ENCODE measurements at places on chromosomes 1 and 21.

DNA sequence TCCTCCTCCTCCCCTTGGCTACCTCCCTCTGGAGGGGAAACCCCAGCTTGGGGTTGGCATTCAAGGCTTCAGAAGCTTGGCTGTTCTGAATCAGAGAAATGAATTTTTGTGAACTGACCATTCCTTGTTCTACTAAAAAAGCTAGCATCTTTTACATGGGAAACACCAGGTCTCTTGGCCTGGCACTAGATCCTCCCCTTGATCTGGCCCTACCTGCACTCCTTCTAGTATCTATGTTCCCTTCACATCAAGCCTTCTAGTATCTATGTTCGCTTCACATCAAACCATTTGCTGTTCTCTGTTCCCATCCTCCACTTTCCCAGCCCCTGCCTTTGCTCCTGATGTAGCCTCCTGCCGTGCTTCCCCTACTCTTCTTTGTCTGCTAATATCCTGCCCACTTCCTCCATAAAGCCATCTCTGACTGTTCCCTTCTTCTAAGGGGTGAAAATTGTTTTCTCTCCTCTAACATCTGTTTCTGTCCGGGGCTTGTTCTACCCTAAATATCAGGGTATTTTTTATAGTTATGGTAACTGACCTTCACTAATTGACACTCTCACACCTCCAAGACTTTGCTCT, 25.8 kb downstream of the FAM151A start:
- DNase-seq, result no peak

DNA sequence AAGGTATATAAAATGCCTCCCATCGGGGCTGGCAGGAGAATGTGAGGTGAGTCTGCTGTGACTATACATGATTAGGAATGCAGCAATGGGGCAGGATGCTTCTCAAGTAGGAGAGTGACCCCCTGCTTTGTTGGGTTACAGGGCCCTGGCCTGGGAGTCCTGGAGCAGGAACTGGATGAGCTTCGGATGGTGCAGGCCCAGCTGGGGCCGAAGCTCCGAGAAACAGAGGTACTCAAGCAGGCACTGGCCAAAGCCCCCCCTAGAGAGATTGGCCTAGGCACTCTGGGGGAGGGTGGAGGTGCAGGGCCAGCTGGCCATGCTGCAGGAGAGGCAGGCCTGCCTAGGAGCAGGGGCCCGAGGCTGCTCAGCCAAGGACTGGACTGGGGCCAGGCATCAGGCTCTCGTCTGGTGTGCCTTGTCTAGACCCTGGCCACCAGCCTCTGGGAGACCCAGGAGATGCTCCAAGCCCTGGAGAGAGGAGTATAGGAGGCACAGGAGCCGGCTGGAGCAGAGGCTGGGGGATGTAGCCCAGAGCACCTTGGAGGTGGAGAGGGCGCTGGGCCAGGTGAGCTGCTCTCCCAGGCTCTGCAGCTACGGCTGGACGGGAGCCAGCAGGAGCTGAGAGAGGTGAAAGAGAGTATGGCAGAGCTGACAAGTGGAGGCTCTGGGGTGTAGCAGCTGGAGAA, 32.8 kb upstream of the PKP1 start:
- no peak for DNase-seq

- no peak for DNase-seq
These were observed 282.9 kb downstream of the SEC16B start for GRCh38 chr1:177686933-177687332.

DNA sequence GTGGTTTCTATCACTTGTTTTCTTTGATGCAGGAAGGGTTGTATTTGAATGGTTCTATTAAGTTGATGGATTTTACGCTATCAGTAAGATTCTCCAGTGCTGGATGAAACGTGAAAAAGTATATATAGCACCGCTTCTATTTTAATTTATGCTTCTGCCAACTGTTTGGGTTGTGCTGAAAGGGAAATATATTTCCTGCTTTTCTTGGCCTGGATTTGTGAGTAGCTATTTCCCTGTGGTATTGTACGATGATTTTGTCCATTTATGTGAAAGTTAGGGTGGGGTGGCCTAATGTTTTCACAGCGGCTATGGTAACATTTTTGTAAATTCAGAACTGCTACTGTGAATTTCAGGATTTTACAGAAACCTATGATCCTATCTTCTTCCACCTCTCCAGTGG, 322 bp downstream of the C1orf162 start:
- DNase-seq, result no peak

DNA sequence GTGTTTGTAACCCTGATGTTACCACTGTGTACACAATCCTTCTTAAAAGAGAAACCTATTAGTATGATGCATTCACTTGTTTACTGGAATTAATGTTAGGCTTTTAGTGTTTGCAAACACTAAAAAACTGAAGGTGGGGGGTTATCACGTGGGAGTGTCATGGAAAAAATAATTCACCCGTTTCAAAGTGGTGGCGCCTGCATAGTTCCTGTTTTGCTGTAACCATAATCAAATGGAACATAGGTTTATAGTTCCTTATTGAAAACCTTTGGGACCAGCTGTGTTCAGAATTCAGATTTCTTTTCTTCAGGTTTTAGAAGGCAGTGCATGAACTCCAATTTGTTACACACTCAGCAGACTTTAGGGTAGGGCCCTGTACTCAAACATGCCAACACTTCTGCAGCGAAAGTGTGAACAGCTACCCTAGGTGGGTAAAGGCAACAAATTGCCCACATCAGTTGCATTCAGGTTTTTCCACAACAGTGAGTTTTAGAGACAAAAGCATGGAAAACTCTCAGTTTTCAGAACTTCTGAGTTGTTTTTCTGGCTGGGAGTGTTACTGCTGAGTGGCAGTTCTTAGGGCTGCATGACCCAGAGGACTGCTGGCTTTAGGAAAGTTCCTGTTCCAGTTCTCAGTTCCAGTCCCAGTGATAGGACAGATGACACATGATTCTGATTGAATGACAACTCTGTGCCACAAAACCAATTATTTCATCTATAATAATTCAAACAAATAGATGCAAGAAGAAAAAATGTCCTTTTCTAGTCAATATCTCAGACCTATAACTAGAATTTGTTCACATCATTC, 29.1 kb upstream of the IVNS1ABP start:
- DNase-seq, result no peak

Measured in H4 (cell line).